ENCODE measurements at places on chromosomes 12 and 14. TPM values are rescaled to one million over a fixed set of nuclear protein-coding genes. Genes with fewer than 3 reads are reported as not detected.
A peak's percentile ranks its signal among the peaks of the same experiment; 100 is the strongest.

DNA sequence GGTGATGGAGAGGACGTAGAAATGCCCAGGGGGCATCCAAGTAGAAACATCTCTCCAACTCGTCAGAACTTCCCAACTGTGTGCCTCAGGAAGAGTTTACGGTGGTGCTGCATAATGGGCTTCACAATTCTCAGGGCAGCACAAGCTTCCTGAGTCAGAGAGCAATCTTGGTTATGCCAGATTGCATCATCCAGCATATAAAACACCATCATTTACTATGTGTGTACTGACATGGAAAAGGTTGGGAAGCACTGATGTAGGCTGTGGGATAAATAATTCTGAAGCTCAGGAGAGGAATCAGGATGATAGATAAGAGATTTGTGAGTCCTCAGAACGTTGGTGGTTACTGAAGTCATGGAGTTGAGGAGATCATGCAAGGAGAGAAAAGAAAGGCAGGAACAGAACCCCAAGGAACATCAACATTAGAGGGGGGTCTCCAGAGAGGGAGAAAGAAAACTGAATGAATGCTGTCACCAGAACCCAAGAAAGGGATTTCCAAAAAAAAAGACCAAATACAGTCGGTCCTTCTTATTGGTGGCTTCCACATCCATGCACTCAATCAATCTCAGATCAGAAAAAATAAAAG, 4.7 kb upstream of the NCKAP5L start:
- no peaks in the 10 kb centered on the region for H3K27me3 ChIP-seq
- peaks cover 1% of the 10 kb centered on the region for H3K4me1 ChIP-seq
- H3K36me3 ChIP-seq: no peaks in the 10 kb centered on the region
- H3K4me3 ChIP-seq: no peak overlapping the region

GRCh38 chr12:68175557-68176061, 16.1 kb upstream of the IFNG start:
- H3K36me3 ChIP-seq: no peaks in the 10 kb centered on the region
- no peak for DNase-seq
- no peak overlapping the region for H3K27ac ChIP-seq
- no peaks in the 10 kb centered on the region for H3K27me3 ChIP-seq
- no peaks in the 10 kb centered on the region for H3K4me1 ChIP-seq

DNA sequence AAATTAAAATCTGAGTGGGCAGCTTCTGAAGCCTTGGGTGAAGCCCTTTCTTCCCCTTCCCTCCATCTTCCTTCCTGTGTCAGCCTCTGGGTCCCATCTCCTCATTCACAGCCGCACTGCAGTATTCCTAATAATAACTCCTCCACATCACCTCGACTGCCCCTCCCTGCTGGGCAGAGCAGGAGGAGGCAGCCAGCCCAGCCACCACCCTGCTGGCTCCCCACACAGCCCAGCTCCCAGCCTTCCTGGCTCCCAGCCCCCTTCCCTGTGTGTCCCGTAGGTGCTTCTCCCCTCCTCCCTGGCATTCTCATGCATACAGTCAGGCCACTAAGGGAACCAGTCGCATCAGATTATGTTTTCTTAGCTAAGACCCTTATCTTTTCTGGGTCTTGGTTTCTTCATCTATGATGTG, 3.7 kb downstream of the IFFO1 start:
- peaks cover 10% of the 10 kb centered on the region for H3K4me1 ChIP-seq
- H3K27ac ChIP-seq: no peak overlapping the region
- H3K4me3 ChIP-seq: no peak overlapping the region
- H3K27me3 ChIP-seq: no peaks in the 10 kb centered on the region

GRCh38 chr14:99266181-99267178, 5.5 kb downstream of the BCL11B start:
- H3K36me3 ChIP-seq: no peaks in the 10 kb centered on the region
- DNase-seq: peak; percentile 89
- no peaks in the 10 kb centered on the region for H3K27me3 ChIP-seq
- no peak overlapping the region for H3K27ac ChIP-seq
- peak overlapping the region; percentile 42 for H3K4me3 ChIP-seq
- peaks cover 36% of the 10 kb centered on the region for H3K4me1 ChIP-seq

- H3K4me1 ChIP-seq: no peaks in the 10 kb centered on the region
- no peak within 1 kb of the TSS for H3K27ac ChIP-seq
- no peak for DNase-seq
- H3K36me3 ChIP-seq: no peaks in the 10 kb centered on the region
- H3K4me3 ChIP-seq: no peak within 1 kb of the TSS
Measured at GRCh38 chr12:12952036-12952435, at the start of gene GPRC5D. TSS of gene GPRC5D (minus strand) at chr12:12952170. CDS start at chr12:12950384, 1,786 bp downstream.

NXPH4 gene
- 1.7 TPM for total RNA-seq

- H3K27me3 ChIP-seq: no peaks in the 10 kb centered on the region
- no peaks in the 10 kb centered on the region for H3K36me3 ChIP-seq
- no peak overlapping the region for H3K4me3 ChIP-seq
- no peaks in the 10 kb centered on the region for H3K4me1 ChIP-seq
- DNase-seq: no peak
Measured at GRCh38 chr12:13368971-13369370, 172.4 kb downstream of the EMP1 start.

MIPOL1 gene
- total RNA-seq: 23.9 TPM

STON2 gene
- 50.0 TPM for total RNA-seq

PPFIA2 gene
- total RNA-seq: 1.8 TPM

RPL10L gene
- total RNA-seq: not detected

KERA gene
- total RNA-seq: not detected

DNA sequence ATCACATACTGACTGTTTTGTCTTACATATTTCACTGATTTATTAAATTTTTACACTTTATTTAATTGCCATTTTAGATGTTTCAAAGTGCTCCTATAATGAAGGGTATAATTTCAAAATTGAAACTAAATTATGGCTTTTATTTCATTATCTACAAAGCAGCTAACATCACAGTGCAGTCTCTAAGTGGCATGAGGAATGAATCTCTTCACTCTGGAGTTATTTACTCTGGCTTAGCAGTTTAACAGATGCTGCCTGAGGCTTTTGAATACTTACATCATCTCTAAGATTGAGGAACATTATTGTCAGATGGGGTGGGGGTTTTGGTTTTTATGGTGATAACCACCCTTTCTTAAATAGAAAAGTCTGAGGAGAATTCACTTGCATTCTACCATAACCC, 386.4 kb downstream of the TRHDE start:
- no peak overlapping the region for H3K4me3 ChIP-seq
- no peak for DNase-seq

GRCh38 chr12:52074971-52075724, 4.4 kb upstream of the SMIM41 start:
- no peak for DNase-seq
- peaks cover 12% of the 10 kb centered on the region for H3K36me3 ChIP-seq
- H3K27me3 ChIP-seq: no peaks in the 10 kb centered on the region
- H3K4me3 ChIP-seq: no peak overlapping the region

- no peak overlapping the region for H3K27ac ChIP-seq
- H3K4me3 ChIP-seq: no peak overlapping the region
Measured at GRCh38 chr14:36091096-36091495, 85.4 kb downstream of the PTCSC3 start.
